Erythroblast (primary cell): ENCODE measurements at places on chromosomes 13 and 19.

- DNase-seq, result no peak
Observed at GRCh38 chr13:25170554-25171111, 1.5 kb downstream of the AMER2 start.

DNA sequence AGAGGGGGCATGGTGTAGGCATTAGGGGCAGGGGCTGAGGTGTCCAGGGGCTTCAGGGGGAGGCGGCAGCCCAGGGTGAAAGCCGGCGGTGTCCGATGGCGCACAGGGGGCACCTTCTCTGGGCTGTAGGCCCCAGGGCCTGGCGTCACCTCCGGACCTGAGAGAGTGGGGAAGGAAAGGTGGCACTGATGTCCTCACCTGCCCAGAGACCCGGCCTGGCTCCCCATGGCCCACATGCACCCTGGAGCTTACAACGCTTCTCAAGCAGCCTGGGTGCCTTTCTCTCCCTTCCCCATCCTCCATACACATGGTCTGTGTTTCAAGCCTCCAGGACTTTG is 3.3 kb upstream of the SHC2 start:
- no peak for DNase-seq

DNA sequence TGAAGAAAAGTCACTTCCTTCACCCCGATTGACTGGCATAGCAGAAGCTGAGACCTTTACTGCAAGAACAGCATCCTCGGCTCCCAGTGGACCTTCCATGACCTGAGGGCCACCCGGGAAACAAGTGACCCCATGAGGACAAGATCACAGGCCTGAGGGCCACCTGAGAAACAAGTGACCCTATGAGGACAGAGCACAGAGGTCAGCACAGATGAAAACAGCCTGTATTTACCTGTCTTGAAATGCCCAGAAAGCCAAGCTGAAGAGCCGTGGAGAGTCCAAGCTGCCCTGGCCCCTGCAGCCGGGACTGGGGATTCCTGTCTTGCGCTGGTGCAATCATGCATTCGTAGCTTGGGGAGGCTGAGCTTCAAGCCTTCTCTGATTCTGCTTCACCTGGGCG is 114.2 kb upstream of the SPACA7 start:
- DNase-seq, result no peak

- DNase-seq, result no peak
Observed at GRCh38 chr19:13797870-13798269, 2.6 kb downstream of the ZSWIM4 start.

GRCh38 chr13:50306156-50306555 is 290.9 kb downstream of the KCNRG start:
- no peak for DNase-seq

DNA sequence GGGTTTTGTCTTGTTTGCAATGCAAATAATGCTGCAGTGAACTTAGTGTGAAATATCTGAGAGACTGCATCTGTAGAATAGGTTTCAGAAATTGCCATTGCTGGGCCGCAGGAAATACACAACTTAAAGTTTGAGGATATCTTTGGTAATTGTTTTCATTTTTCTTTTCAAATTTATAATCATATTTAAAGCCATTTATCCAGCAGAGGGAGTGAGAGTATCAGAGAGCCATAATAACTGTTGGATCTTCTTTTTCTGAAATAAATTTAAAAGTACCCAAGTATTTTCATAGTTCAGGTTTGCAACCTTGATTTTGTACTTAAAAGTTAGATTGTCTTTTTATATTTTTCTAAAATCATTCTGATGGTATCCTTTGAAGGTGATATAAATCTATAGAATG is 99.4 kb downstream of the ZMYM2 start:
- no peak for DNase-seq

- no peak for DNase-seq
Observed at GRCh38 chr13:43516401-43516833, 270.4 kb downstream of the ENOX1 start.

DNA sequence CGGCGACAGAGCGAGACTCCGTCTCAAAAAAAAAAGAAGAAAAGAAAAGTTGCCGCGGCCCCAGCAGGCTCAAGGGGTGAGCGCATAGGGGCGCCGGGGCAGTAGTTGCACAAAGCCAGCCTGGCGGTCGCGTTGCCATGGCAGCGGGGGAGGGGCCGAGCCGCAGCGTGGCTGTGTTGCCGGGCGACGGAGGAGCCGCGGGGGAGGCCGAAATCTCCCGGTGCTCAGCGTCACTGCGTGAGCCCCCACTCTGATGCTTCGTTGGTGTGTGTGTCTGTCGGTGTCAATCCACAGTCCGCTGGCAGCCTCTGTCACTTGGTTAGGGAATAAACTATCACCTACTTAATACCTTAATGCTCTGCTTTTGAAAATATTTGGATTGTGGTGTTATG is 82.9 kb upstream of the C1QTNF9B start:
- DNase-seq, result peak; percentile 67

DNA sequence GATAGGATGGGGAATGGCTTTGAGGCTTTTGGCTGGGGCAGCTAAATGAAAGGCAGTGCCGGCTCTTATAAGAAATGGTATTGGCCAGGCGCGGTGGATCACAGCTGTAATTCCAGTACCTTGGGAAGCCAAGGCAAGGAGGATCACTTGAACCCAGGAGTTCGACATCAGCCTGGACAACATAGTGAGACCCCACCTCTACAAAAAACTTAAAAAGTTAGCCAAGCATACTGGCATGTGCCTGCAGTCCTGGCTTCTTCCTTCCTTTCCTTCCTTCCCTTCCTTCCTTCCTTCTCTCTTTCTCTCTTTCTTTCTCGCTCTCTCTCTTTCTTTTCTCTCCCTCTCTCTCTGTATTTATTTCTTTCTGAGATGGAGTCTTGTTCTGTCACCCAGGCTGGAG is 3.1 kb downstream of the CA11 start:
- no peak for DNase-seq

DNA sequence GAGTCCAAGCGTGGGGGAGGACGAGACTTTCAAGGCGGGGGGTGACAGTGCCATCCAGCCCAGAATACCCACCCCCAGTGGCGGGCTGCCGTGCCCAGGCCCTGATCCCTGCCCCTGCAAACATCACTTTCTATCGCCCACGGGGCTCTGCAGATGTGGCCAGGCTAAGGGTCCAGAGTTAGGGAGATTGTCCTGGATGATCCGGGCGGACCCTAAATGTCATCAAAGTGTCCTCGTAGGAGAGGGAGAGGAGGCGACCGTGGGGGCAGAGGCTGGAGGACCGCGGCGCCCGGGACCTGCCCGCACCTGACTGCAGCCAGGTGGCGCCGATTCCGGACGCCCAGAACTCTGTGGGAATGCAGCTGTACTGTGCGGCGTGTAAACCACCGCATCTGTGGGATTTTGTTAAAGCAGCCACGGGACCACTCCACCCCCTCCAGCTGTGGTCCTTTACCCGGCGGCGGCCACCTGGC is 32.4 kb downstream of the GJA3 start:
- DNase-seq, result no peak
